Pancreas (tissue), 10 donors: ENCODE measurements at places on chromosomes 7 and 10. TPM values are rescaled to one million over a fixed set of nuclear protein-coding genes. Genes with fewer than 3 reads are reported as not detected.

GRCh38 chr10:59464483-59464882 is 102.1 kb upstream of the FAM13C start:
- no peak overlapping the region for H3K4me3 ChIP-seq
- no peak overlapping the region for H3K27ac ChIP-seq
- H3K36me3 ChIP-seq = no peaks in the 10 kb centered on the region
- DNase-seq = no peak
- no peaks in the 10 kb centered on the region for H3K27me3 ChIP-seq

GRCh38 chr7:99086944-99087343 is 57.0 kb downstream of the SMURF1 start:
- H3K4me1 ChIP-seq = peaks cover 30% of the 10 kb centered on the region
- H3K27me3 ChIP-seq = no peaks in the 10 kb centered on the region
- no peak for DNase-seq
- no peaks in the 10 kb centered on the region for H3K36me3 ChIP-seq
- no peak overlapping the region for H3K27ac ChIP-seq
- H3K4me3 ChIP-seq = no peak overlapping the region

GRCh38 chr10:29471544-29471859 is 163.3 kb downstream of the SVIL start:
- no peak for DNase-seq
- H3K36me3 ChIP-seq = no peaks in the 10 kb centered on the region
- no peaks in the 10 kb centered on the region for H3K27me3 ChIP-seq
- no peak overlapping the region for H3K4me3 ChIP-seq

DNA sequence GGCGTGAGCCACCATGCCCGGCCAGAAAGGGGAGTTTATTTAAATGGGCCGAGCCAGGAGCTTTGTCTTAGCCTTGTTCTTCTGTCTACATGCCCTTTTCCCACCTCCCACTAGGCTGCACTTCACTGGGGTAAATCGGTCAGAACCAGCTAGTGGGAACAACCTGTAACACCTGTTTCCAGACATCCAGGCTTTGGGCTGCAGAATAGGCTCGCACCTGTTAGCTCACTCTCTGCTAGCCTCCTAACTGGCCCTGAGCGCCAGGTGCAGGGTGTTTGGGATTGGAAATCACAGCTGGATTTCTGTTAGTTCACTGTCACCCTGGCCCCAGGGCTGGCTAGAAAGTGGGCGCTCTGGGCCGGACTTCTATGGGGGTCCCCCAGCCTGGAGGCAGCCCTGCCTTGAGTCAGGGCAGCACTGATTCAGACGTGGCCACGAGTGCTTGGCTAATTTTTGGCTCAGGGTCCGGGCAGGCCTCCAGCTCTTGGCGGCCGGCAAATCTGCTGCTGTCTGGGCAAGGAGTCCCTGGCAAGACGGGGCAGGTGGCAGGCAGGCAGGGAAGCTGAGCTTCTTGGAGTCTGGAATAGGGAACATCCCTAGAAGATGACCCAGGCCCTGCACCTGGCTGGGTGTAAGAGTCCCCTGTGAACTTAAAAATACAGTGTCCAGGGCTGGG is 48.6 kb downstream of the GTF2IRD1 start:
- no peak overlapping the region for H3K4me3 ChIP-seq
- peak; percentile 93 for DNase-seq
- H3K36me3 ChIP-seq = no peaks in the 10 kb centered on the region
- peaks cover 19% of the 10 kb centered on the region for H3K4me1 ChIP-seq
- H3K27me3 ChIP-seq = no peaks in the 10 kb centered on the region

GRCh38 chr7:81226234-81226633 is 307.4 kb upstream of the SEMA3C start:
- H3K36me3 ChIP-seq = no peaks in the 10 kb centered on the region
- no peak overlapping the region for H3K27ac ChIP-seq
- H3K4me1 ChIP-seq = no peaks in the 10 kb centered on the region
- no peak for DNase-seq
- H3K4me3 ChIP-seq = no peak overlapping the region
- H3K27me3 ChIP-seq = no peaks in the 10 kb centered on the region

GRCh38 chr10:84243759-84244158 is 1.1 kb upstream of the RGR start:
- H3K4me1 ChIP-seq = no peaks in the 10 kb centered on the region
- H3K27me3 ChIP-seq = no peaks in the 10 kb centered on the region
- DNase-seq = no peak

- peak overlapping the region; percentile 12 for H3K4me3 ChIP-seq
- peaks cover 3% of the 10 kb centered on the region for H3K4me1 ChIP-seq
- H3K27ac ChIP-seq = no peak overlapping the region
- H3K27me3 ChIP-seq = no peaks in the 10 kb centered on the region
- DNase-seq = no peak
Observed at GRCh38 chr7:124764051-124764846, 1.3 kb downstream of the GPR37 start.

DNA sequence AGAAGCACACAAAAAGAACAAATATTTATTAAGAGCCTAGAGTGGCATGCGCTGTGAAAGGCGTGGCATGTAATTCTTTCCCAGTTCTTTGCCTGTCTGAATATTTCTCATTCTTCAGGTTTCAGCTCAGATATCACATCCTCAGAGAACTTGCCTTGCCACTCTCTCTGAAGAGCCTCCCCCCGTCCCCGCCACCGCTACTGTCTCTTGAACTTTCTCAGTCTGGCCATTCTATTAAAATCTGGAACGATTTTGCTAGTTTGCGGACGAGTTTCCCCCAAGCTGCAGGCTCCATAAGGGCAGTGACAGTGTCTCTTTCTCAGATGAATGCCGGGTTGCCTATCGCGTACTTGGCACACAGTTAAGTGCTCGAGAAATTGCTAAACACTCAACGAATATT is 787 bp upstream of the PLEKHA1 start:
- DNase-seq = peak; percentile 29
- H3K27ac ChIP-seq = peak overlapping the region; percentile 96
- no peaks in the 10 kb centered on the region for H3K36me3 ChIP-seq
- no peak overlapping the region for H3K4me3 ChIP-seq

GRCh38 chr7:18503126-18503866 is 7.7 kb downstream of the HDAC9 start:
- H3K27ac ChIP-seq = no peak overlapping the region
- H3K4me1 ChIP-seq = no peaks in the 10 kb centered on the region
- no peak for DNase-seq
- no peak overlapping the region for H3K4me3 ChIP-seq
- H3K27me3 ChIP-seq = no peaks in the 10 kb centered on the region
- no peaks in the 10 kb centered on the region for H3K36me3 ChIP-seq

GRCh38 chr10:124033887-124034218 is 59.5 kb downstream of the CHST15 start:
- no peak for DNase-seq
- H3K4me3 ChIP-seq = no peak overlapping the region
- H3K36me3 ChIP-seq = no peaks in the 10 kb centered on the region
- no peak overlapping the region for H3K27ac ChIP-seq
- no peaks in the 10 kb centered on the region for H3K27me3 ChIP-seq

GRCh38 chr10:93945819-93946218 is 47.9 kb upstream of the PLCE1 start:
- H3K27ac ChIP-seq = no peak overlapping the region
- no peaks in the 10 kb centered on the region for H3K27me3 ChIP-seq
- no peak for DNase-seq

DNA sequence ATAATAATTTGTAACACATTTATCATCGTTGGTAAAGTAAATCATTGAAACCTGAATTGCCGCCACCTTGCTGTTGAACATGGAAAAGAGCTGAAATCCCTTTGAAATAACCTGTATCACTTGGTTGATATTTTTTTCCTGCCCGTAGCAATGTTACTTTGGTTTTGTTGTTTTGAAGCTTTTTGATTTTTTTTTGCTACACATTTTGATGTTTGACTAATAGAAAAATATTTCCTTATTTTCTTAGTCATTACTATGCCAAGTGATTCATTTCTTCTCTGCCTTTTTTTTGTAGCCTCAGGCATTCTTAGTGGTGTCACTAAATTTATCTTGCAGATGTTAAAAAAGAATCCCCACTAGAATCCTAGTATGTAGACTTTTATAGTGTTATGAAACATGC is 235.1 kb upstream of the MEOX2 start:
- H3K27ac ChIP-seq = no peak overlapping the region
- DNase-seq = no peak

PRF1 gene
- 1.8 TPM for total RNA-seq

CALML3 gene
- not detected for total RNA-seq

HECTD2 gene
- 5.0 TPM for total RNA-seq

RNF32 gene
- 1.2 TPM for total RNA-seq

CPA4 gene
- total RNA-seq = 8.6 TPM

RAMP3 gene
- total RNA-seq = 7.5 TPM

MMP21 gene
- total RNA-seq = 0.12 TPM

PCLO gene
- 5.6 TPM for total RNA-seq

C10orf105 gene
- total RNA-seq = not detected

SFMBT2 gene
- 0.91 TPM for total RNA-seq
